ENCODE measurements at places on chromosomes 12 and 14.

- DNase-seq, result no peak
These were observed 94.2 kb upstream of the CNTN1 start for GRCh38 chr12:40598073-40598472.

DNA sequence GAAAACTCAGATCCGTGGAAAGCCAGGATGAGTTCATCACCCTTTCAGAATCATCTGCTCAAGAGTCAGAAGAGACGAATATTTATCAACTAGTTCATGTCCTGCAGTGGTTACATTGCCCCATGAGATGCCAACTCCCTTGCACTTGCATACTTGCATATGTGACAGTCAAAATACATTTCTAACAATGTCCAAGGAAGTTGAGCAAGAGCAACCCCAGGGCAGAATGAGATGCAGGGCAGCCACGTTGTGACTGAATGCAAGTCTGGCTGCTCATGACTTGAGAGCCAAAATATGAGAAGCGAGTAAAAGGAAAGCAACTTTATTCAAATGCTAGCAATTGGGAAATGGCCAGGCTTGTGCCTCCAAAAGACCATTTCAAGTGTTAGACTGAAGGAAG lies 23.6 kb upstream of the UTP20 start:
- DNase-seq, result no peak

GRCh38 chr12:69608114-69608513 lies 2.6 kb downstream of the LRRC10 start:
- DNase-seq, result no peak

DNA sequence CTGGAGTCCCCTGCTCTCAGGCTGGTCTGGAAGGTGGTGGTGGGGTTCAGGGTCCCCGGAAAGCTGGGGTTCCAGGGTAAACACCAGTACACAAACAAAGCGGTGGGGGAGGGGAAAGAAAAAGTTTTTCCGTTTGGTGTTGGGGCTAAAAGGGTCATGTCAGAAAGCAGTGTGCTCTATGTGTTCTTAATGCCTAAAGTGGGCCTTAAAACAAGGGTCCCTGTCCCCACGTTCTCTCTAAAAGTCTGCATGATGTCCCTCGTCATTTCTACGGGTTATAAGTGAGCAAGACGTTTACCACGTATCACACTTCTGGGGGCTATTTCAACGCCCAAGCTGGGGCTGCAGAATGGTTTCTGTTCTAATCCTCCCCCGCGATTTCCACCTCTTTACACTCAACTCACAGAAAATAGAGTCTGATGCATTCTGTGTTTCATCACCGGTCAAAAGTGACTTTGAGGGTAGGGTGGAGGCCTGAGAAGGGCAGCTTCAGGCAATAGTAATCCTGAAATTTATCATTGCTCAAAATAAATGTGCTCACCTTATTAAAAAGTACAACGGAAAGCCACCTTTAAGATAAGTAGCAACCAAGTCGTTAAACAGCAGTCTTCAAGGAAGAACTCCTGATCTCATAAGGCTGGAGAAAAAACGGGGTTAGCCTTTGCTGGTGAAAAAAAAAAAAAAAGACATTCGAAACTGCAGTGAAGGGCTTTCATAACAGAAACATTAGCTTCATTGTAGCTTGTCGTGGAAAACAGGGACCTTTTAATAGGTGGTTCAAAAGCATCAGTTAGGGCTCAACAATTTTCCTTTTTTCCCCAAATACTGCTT lies 63.9 kb upstream of the PTGR2 start:
- DNase-seq, result no peak

DNA sequence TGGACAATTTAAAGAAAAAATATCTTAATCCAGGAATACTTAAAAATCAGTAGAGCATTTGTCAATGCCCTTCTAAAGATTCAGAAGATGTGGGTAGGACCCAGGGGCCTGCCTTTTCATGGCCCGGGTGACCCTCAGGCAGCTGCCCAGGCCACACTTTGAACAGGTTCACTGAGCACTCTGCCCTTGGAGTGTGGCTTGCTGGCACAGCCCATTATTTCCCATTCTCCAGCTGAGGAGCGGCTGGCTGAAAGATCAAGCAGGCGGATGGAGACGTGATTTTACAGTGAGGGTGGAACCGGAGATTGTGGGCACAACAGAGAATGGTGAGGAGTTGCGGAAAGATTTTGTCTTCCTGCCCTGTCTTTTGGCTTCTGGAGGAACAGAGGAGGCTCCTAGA lies 7.1 kb upstream of the PRPH start:
- no peak for DNase-seq

- DNase-seq, result no peak
These were observed 319.8 kb downstream of the ALG10 start for GRCh38 chr12:34342048-34342447.

- DNase-seq, result no peak
These were observed 1454.0 kb upstream of the SEL1L start for GRCh38 chr14:82987502-82988124.

GRCh38 chr12:79426121-79426520 lies 264.6 kb downstream of the PAWR start:
- DNase-seq, result no peak

DNA sequence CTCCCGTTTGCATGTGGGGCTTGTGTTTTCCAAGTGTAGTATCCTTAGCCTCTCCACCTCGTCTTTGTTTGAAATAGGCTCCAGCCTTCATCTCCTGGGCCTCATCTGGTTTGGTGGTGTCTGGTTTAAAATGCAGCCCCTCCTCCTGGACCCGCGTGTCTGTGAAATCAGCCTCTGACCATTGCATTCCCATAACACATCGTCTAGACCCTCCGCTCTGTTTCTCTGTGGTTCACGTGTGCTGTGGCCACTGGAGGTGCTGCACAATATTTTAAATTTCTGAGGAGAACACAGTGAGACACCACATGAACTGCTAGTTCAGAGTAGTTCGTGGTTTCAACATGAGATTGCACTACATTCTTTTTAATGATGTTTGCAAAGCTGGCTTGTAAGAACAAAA lies 35.6 kb downstream of the UBE3B start:
- no peak for DNase-seq

DNA sequence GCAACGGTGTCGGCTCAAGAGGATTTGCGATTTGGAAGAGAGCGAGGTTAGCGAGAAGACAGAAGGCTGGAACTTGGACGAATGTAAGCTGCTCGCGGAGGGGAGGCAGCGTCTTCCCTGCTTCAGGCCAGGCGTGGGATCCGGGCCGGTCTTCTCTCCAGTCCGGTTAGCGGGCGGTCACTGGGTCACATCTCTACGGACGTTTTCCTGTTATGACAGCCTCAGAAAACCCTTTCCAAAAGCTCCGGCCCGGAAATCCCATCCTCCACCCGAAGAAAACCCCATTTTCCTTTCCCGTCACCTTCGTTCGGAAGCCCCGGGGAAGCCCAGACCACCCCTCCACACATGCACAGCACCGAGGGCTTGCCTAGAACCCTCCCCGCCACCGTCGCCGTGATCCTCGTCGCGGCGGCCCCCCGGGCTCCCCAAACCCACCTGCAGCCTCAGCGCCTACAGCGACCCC lies 268 bp downstream of the NDUFB1 start:
- DNase-seq, result no peak

GRCh38 chr12:113208041-113208934 lies 13.0 kb upstream of the TPCN1 start:
- DNase-seq, result no peak

DNA sequence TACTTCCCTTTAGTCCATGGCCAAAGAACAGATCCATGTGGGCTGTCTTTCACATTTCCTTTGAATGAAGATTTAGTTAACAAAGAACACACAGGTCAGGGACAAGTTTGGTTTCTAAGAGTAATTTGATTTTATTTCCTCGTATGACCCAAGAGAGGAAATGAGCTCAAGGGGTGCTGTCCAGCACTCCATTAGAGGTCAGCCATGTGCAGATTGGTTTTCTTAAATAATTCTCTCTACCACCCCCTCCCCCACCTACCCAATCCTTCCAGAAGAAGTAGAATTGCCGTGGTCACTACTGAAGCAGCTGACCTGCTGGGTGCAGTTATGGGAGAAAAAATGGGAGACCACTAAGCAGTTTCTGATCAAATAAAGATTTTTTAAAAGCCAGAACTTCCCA lies 13.9 kb upstream of the OAS1 start:
- DNase-seq, result no peak

GRCh38 chr14:93957751-93958566 lies 18.4 kb downstream of the ASB2 start:
- no peak for DNase-seq

DNA sequence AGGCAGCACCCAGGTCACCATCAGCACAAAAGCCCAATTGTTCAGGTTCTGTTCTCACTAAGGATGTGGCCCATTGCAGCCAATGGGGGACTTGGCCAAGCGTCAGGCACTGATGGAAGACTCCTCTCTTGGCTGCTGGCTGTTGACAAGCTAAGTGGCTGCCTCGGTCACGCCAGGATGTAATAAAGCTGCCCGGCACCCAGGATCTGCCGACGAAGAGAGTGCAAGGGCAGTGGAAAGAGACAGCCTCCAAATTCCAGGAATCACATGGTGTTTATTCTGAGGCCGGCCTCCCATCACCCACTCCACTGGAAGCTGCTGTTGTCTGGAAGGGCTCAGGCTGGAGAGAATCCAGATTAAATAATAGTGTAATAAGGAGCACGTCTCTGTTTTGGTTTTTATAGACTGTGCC lies 451.8 kb upstream of the TBX3 start:
- no peak for DNase-seq

- DNase-seq, result no peak
These were observed 51.0 kb downstream of the NINJ2 start for GRCh38 chr12:612293-612692.

- no peak for DNase-seq
These were observed 111.0 kb downstream of the MSRB3 start for GRCh38 chr12:65389436-65389835.

DNA sequence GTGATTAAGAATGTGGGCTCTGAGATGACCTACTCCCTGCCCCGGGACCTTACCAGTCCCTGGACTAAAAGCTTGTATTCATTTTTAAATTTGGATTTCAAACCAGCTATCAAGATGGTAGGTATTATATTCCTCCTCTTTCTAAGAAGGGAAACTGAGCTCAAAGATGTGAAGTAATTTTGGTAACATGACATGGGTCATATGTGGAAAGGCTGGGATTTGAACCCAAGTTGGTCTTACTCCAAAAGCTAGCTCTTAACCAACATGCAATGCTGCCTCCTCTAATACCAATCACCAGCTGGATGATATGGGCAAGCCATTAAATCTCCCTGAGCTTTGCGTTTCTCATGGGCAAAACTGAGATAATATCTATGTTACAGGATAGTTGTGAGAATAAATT lies 166.4 kb upstream of the SLC38A2 start:
- no peak for DNase-seq

DNA sequence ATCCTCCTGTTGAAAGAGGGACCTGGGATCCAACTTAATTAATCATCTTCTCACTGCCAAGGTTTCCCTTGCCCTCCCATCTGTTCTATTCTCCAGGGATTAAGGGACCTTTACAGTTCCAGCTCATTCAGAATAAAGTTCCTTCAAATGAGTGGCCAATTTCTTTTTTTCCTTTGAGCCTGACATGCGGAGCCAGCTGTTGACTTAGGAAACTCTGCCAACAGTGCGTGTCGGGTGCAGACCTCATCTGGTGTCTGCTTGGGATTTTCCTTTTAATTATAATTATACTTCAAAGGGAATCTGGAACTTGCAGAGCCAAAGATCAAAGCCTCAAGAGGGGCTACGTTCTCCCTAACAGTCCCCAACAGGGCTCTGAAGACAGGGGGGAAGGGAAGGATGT lies 64.8 kb downstream of the CCDC60 start:
- DNase-seq, result no peak

- DNase-seq, result no peak
These were observed 92.8 kb upstream of the BBS10 start for GRCh38 chr12:76441016-76441415.

- no peak for DNase-seq
These were observed 12.0 kb upstream of the SLCO1B3 start for GRCh38 chr12:20798554-20798953.

DNA sequence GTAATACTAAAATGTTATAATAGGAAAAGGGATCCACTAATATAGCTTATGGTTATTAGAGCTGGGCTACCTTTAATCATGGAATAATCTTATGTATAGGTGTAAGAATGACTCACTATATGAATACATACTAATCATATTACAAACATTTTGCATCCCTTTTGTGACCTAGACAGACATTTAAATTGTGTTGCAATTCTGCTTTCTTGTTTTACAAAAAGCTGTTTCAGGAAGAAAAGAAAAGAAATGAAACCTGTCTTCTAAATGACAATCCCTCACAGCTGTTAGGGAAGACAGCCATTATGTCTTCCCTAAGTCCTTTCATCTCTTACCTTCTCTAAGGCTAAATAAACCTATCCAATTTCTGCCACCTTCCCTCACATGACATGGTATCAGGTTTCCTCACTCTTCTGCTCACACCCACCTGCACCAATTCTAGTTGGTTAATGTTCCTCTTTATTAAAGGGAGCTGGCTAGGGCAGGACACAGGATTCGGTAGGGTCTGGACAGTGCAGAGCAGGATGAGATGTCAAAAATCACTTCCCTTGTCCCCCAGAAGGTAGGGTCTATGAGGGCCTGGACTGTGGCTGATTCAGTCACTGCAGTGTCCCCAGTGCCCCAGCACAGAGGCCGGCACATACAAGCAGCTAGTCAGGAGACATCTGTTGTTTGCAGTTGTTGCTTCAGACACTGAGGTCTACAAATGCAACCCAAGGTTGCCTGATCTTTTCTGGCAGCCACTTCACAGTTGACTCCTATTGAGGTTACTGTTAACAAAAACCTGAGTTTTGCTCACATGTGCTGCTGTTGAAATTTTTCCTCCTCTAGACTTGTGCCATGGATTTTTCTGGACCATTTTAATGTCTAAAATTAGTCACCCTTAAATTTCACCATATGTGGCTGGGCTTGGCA lies 3.7 kb downstream of the DHRS7 start:
- no peak for DNase-seq

- DNase-seq, result no peak
These were observed 75.6 kb downstream of the GRIN2B start for GRCh38 chr12:13905794-13906193.

DNA sequence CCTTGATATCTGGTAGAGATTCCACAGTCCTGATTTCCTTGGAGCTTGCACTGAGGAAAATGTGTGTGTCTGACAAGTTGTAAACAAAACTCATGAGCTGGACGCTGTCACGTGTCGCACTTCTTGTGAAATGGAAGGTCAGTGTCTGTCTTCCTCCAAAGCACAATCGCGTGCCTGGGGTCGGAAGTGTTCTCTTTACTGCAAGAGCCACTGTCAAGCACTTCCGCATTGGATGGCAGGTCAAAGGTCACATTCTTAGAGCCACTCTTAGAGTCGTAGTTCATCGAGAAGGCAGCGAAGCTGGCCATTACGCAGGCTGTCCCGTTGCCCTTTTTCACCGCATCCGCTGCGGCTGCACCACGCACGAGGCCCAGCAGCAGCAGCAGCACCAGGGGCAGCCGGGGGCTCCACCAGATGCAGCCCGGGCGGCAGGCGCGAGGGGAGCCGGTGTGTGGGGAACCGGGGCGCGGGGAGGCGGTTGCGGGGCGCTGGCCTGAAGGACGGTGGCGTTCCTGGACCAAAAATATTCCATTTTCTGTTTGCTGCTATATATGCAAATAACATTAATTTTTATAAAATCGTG lies 45.0 kb downstream of the LRTM2 start:
- DNase-seq, result no peak

- no peak for DNase-seq
These were observed 9.9 kb upstream of the SLC38A2 start for GRCh38 chr12:46382408-46382963.

Measured in thoracic aorta (tissue), 2 donors.